ENCODE measurements at places on chromosomes 4 and X.

DNA sequence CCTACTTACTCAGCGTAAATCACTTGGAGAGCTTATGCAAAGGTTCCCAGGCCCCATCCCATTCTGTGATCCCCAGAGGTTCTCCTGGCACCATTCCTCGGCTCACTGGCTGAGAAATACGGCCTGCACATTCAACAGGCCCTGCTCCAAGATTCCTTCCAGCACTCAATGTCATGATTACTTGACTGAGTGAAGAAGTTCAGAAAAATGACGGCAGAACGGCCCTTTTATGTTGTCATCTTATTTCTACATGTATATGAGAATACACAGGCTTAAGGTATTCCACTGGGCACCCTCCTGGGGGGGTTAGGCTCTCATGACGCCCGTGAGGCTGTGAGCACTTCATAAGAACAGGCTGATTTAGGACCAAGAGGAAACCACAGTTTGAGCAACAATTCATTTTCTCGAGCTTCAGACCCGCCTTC lies 190.6 kb downstream of the NSUN7 start:
- DNase-seq, result no peak

- no peak for DNase-seq
Measured at GRCh38 chrX:153908219-153908860, 3.9 kb downstream of the AVPR2 start.

GRCh38 chrX:15567886-15568616 lies 32.7 kb downstream of the ACE2 start:
- no peak for DNase-seq

DNA sequence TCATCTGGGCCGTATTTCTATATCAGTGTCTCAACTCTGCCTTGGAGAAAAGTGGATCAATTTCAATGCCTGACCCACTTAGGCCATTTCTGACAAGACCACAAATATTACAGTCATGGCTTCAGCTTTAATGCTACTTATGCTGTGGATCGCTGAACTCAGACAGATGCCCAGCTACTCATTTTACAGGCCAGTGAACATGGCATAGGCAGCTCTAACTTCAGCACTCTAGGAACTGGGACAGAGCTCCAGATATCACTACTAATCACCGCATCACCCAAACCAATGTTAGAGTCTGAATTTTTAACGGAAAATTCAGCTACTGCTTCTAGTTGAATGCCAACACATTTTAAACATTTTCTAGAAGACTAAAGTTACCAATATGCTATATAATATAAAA lies 809.6 kb upstream of the FRG1 start:
- no peak for DNase-seq

Measured in BJ (cell line).